ENCODE measurements at places on chromosomes 12 and 14.

- no peak for DNase-seq
Observed at GRCh38 chr12:90112666-90113065, 404.0 kb upstream of the ATP2B1 start.

GRCh38 chr14:105026033-105026785 lies 5.3 kb upstream of the CDCA4 start:
- no peak for DNase-seq

DNA sequence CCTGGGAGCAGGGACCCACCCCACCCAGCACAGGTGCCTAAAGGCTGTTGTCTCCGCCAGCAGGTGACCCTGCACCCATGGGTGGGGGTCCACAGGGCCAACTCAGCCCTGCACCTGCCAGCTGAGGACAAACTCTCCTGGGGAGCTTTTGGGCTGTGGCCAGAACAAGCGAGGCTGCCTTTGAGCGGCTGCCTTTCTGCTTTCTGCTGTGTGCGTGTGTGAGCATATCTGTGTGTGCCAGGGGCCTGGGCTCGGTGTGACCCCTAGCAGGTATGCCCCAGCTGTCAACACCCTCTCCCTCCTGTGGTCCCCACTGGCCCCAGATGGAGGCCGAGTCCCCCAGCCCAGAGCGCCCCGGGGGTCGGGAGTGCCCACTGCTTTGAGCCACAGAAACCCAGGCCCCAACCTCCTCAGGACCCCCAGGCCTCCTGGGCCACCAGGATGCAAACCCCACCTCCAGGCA lies 25.9 kb upstream of the GPR132 start:
- no peak for DNase-seq

DNA sequence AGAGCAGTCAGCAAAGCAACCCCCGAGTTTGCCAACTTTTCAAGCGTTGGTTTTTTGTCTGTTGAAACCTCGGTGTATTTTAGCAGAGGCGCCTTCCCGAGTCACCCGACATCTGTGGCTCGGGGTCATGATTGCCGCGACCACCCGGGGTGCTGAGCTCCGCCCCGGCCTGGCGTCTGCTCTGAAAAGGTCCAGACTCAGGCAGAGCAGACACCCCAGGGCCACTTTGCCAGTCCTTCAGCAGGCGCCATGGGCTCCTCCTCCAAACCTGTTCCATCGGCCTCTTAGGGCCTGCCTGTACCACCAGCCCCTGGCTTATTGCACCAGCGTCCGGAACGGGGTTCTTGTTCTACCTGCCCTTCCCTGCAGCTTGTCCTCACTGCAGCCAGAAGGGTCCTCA lies 19.1 kb downstream of the ANKRD9 start:
- no peak for DNase-seq

GRCh38 chr14:39755269-39755878 lies 323.1 kb upstream of the FBXO33 start:
- no peak for DNase-seq

DNA sequence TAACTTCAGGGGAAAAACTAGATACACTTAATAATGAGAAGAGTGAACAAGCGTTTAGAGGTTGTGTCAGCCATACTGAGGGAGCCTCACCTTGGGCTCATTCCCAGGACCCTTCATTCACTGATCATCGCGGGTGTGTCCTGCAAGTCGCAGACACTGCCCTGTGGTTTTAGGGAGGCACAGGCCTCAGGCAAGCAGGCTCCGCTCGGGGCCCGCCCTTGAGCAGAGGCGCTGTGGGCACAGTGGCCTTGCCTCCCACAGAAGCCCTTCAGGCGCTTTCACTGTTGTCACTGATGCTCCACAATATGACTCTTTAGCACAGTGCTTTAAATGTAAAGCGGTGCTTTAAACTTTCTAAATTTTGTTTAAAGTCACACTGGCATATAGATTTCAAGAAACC lies 67.4 kb downstream of the DDX51 start:
- DNase-seq, result no peak

- DNase-seq, result peak; percentile 13
Observed at GRCh38 chr14:72892103-72892878, 1.6 kb downstream of the DPF3 start.

- DNase-seq, result no peak
Observed at GRCh38 chr14:64186231-64187129, 107.7 kb downstream of the ESR2 start.

GRCh38 chr12:69405566-69405865 lies 46.0 kb downstream of the YEATS4 start:
- peak; percentile 16 for DNase-seq

DNA sequence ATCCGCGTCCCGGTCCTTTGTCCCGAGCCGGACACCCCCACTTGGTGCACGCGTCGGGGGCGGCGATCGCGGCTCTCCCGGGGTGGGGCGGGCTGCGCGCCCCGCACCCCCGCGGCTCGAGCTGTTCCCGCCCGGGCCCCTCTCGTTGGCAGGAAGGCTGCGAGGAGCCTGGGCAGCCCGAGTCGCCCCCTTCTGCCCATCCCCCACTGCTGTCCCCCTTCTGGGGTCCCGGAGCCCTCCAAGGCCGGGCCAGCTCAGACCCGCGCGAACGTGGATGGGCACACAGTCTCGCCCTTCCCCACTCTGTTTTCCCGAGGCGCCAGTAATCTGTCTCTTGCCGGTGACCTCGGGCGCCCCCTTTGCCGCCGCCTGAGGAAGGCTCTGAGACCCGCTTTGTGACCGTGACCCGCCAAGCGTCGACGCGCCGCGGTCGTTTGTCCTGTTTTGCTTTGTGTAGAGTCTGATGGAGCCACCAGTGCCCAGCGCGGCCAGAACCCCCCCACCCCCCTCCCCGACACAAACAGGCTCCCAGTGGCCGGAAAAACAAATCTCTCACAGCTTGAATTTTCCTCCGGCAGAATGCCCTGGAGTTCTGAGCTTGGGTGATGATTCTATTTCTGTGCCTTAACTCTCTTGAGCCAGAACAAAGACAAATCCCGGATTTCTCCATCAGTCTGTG lies 610 bp downstream of the C14orf132 start:
- peak; percentile 48 for DNase-seq

DNA sequence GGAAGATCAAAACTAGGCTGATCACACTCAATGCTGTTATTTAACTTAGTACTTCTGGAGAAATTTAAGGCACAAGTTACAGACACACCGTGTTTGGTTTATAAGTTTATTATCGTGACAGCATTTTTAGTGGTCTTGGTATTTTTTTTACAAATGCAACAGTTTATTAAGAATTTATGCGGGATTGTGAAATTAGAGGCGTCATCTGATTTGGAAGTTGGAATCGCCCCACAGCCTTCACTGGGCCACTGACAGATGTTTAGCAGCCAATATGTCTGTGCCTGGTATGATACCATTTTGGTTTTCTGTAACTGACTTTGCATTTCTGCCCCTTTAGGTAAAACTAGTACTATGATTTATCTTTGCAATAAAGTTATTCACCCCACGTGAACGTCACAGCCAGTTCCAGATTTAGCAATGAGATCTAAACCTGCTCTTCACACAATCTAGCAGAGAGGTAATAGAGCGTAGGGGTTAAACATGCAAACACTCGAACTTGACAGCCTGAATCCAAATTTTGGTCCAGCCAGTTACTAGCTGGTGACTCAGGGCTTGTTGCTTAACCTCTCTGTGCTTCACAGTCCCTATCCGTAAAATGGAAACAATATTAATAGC lies 73.2 kb upstream of the SSTR1 start:
- DNase-seq, result no peak

GRCh38 chr14:39876916-39877315 lies 444.7 kb upstream of the FBXO33 start:
- DNase-seq, result no peak

DNA sequence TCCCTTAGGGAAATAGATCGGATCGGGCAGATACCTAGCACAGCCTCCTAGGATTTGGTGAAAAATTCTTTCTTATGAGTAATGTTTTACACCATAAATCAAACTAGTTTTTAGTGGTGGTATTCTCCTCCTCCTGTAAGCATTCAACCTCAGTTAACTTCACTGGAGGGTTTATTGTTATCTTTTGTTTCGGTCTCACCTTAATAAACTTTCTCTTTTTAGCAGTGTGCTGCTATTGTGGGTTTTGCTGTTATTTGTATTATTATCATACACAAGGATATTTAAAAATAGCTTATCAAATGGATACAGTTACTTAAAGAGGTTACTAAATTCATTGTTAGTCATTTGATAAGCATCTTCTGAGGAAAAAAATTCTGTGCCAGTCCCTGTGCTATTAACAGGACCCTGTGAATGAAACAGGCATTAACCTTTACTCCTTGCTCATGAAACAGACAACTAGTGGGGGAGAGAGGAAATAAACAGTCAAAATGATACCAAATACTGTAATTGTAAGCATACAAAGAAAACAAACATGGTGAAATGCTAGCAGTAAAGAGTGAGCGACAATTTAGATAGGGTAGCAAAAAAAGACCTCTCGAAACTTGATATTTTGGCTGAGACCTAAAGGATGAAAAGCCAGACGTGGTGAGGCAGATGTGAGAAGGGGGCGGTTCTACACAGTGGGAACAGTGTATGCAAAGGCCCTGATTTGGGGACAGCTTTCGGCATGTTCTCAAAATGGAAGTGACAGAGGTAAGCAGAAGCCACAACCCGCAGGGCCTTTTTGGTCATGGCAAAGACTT lies 178.7 kb upstream of the SOX5 start:
- DNase-seq, result no peak

- DNase-seq, result no peak
Observed at GRCh38 chr12:49659753-49660152, 36.4 kb downstream of the PRPF40B start.

- DNase-seq, result no peak
Observed at GRCh38 chr12:127655691-127656090, 611.3 kb upstream of the TMEM132C start.

DNA sequence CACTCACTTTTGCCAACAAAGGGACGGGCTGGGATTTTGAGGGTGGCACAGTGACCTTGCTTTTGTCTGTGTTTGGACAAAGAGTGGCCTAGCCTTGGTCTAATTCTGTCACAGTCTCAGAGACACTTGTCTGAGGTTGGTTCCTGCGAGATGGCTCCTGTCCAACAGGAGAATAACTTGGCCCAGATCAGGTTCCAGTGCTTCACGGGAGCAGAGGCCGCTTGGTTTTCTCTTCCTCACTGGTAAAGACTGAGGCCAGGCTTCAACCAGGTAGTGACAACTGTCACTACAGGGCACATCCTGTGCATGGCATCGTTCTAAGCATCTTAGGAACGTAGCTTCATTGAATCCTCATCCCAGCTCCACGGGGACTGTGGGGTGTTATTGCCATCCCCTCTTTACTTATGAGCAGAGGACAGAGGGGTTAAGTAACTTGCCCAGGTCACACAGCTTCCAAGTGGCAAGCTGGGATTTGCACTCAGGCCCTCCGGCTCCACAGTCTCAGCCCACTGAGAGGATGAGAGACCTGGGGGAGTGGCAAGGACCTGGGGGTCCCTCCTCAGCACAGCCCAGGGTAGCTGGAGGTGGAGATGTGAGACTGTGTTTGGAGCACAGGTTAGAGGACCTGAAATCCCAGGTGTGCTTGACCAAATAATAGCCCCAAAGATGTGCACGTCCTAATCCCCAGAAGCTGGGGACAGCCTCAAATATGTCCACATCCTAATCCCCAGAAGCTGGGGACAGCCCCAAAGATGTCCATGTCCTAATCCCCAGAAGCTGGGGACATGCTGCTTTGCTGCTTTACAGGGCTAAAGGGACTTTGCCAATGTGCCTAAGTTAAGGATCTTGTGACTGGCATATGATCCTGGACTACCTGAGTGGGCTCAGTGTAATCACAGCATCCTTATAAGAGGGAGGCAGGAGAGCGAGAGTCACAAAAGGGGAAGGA lies 179.2 kb upstream of the RTL1 start:
- DNase-seq, result no peak

- DNase-seq, result peak; percentile 90
Observed at GRCh38 chr12:42213023-42213422, 25.0 kb downstream of the YAF2 start.

- no peak for DNase-seq
Observed at GRCh38 chr14:54347044-54347443, 49.8 kb upstream of the CDKN3 start.

- no peak for DNase-seq
Observed at GRCh38 chr14:30998100-30998706, 27.2 kb upstream of the AP4S1 start.

- no peak for DNase-seq
Observed at GRCh38 chr14:83164016-83164415, 1630.4 kb upstream of the SEL1L start.

DNA sequence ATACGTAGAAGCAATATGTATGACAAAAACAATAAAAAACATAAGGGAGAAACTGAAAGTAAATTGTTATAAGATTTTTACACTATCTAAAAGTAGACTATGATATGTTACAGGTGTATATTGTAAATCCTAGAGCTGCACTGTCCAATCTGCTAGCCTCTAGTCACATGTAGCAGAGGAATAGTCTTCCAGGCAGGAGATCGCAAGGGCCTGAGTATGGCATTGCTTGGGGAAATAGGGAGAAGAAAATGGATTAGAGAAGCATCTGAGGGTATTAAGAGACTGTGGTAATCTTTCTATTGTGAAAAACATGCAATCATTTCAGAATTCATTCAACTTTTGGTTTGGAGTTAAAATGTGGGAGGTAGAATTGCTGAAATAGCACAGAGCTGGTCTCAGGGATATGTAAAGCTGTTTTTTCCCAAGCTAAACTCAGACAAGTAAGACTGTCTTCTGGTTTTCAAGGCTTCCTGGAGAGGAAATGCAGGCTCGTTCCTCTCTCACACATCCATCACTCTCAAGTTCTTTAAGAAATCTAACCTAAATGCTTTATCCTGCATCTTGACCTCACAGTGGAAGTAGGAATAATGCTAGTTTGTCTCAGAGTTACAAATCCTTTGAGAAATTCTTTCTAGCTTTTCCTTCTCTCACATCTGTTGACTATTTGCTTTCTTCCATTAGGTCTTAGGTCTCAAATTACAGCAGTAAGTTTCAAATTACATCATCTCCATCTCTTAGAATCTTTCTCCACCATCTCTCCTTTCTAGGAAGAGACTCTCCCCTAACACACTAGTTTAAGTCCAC lies 7.6 kb upstream of the CCDC184 start:
- DNase-seq, result peak; percentile 35

GRCh38 chr12:48925304-48926011 lies at the start of gene FKBP11:
Gene FKBP11, minus strand, starts transcription at chr12:48925492. Its CDS starts 64 bp downstream, at chr12:48925428.
- peak; percentile 74 for DNase-seq

GRCh38 chr14:24605435-24606190 lies 3.9 kb downstream of the GZMH start:
- peak; percentile 57 for DNase-seq

DNA sequence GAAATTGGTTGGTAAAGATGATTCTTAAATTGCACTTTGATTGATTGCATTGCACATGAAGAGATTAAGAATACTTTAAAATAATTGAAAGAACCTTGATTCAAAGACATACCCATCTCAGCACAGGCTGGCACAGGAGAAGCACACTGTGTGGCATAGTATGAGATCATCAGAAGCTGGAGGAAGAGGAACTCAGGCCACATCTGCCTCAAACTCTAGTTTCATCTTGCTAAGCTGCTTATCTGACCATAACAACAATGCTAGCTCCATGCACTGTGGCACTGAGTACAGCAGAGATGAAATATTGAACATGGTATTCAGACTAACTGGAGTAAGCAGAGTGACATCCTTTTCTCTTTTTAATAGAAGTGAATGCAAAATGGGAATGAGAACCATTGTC lies 99.1 kb downstream of the TBC1D30 start:
- no peak for DNase-seq
